Nucleus accumbens (tissue), 56 donors: ENCODE measurements at places on chromosomes 12 and 14.

GRCh38 chr14:96229315-96229714 is 24.7 kb downstream of the BDKRB2 start:
- no peak for DNase-seq

GRCh38 chr14:89767131-89767530 is 187.4 kb downstream of the EFCAB11 start:
- no peak for DNase-seq

- no peak for DNase-seq
Observed at GRCh38 chr12:16605642-16606116, 283 bp downstream of the LMO3 start.

DNA sequence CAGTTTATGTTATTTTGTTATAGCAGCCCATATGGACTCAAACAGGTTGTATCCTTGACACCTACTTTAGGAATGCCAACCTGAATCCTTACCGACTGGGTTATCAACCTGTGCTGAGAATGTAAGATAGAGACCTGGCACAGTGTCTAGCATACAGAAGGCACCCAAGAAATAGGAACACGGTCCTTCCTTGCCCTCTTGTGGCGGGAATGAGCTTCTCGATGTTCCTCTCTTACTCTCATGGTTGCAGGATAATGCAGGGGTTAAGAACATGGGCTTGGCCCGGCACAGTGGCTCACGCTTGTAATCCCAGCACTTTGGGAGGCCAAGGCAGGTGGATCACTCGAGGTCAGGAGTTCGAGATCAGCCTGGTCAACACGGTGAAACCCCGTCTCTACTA is 6.5 kb downstream of the C12orf43 start:
- no peak for DNase-seq

- DNase-seq = peak; percentile 24
Observed at GRCh38 chr12:122421187-122421820, 1.2 kb downstream of the CLIP1 start.

- DNase-seq = peak; percentile 40
Observed at GRCh38 chr12:123061441-123062205, 81.1 kb downstream of the ARL6IP4 start.

GRCh38 chr14:56979936-56980335 is 169.7 kb upstream of the OTX2 start:
- no peak for DNase-seq

DNA sequence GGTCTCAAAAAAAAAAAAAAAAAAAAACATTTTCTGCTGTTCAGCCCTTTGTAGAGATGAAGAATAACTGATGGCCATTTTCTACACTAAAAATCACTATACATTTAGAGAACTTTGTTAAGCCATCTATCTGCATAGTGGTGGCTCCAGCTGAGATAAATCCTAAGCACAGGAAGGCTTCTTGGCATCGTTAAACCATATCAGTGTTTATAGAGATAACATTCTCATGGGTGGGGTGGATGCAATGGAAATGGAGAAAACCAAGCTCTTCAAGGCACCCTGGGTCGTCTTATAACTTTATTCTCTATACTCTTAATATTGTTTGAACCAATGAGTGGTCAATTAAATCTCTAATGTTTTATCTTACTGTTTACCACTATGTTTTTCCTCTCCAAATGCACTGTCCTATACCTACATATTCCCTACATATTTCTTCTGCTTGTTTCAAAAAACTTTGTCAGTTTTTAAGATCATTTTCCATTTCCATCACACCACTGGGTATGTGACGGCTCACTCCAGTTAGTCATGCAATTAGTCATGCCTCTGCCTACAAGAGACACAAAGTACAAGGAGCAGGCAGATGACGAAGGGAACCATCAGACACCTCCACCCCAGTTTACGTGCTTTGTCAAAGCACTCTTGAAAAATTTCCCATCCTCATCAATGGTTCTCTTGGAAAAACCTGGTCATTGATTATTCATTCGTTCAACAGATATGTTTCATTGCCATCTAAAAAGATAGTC is 119.3 kb upstream of the OVCH1 start:
- peak; percentile 33 for DNase-seq

GRCh38 chr12:78968226-78968625 is 103.7 kb downstream of the SYT1 start:
- DNase-seq = no peak

DNA sequence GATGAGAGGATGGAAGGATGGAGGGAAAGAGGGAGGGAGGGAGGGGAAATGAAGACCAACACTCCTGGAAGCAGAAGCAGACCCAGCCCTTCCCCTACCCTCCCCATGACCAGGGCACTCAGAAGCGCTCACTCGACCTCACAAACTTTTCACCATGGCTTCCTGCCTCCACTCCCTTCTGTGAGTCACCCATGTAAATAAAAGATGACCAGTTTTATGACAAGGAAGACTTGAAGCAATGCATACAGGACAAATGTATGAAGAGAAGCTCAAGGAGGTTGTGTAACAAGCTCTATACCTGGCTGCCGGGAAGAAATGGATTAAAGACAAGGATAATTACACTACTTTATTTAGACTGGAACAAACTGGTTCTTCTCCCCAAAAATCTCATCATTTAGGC is 63.8 kb downstream of the CDC42BPB start:
- DNase-seq = no peak

GRCh38 chr14:105554022-105554421 is 27.6 kb downstream of the TMEM121 start:
- no peak for DNase-seq

- DNase-seq = peak; percentile 31
Observed at GRCh38 chr12:82527165-82527780, 159.4 kb upstream of the TMTC2 start.

DNA sequence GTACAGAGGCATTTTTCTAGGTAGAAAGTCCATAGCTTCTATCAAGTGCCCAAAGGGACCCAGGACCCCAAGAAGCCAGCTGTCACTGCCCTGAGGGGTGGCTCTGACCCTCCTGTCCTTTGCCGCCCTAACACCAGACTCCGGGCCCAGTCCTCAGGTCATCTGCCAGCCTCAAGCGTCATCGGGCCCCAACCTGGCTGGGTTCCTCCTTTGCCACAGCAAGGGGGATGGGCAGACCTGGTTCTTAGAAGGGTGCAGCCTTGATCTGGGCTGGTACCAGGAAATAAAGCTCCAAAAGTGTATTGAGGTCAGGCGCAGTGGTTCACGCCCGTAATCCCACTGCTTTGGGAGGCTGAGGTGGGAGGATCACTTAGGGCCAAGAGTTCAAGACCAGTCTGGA is 27.1 kb upstream of the FAM222A start:
- DNase-seq = no peak

DNA sequence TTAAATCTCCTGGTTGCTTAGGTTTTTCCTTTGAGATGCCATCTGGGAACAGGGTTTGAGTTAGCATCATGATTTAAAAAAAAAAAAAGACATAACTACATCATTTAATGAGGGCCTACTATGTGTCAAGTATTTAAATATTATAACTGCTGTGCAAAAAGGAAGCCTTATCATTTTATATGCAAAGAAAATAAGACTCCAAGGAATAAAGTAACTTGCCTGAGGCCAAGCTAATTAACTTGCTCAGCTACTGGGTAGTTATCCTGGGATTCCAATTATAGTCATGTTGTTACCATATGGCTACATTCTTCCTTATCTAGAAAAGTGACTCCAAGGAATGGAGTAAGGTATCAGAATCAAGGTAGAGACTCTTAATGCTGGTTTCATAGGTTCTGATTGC is 123.5 kb downstream of the SLC41A2 start:
- no peak for DNase-seq

- peak; percentile 42 for DNase-seq
Observed at GRCh38 chr12:52050116-52050757, 1.0 kb upstream of the NR4A1 start.

DNA sequence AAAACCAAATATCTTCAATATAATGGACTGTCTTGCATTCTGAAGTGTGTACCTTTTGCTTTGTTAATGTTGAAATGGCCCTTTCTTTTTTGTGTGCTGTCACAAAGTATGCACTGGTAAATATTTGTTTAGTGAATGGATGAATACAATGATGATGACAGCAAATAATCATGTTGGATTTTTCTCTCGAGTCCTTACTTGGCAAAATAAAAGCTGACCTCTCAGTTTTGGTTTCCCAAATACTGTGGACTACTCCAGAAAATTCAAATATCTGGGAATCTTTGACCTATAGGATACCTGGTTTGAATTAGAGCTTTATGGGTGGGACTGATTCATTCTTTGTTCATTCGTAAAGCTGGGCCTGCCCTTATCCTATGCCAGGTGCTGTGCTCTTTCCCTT is 5.5 kb downstream of the UBE3B start:
- DNase-seq = no peak

GRCh38 chr12:55972911-55973598 is 823 bp upstream of the RAB5B start:
- no peak for DNase-seq

GRCh38 chr14:53927171-53927570 is 29.5 kb downstream of the BMP4 start:
- DNase-seq = no peak

- DNase-seq = no peak
Observed at GRCh38 chr12:14621826-14622225, 54.1 kb upstream of the PLBD1 start.

DNA sequence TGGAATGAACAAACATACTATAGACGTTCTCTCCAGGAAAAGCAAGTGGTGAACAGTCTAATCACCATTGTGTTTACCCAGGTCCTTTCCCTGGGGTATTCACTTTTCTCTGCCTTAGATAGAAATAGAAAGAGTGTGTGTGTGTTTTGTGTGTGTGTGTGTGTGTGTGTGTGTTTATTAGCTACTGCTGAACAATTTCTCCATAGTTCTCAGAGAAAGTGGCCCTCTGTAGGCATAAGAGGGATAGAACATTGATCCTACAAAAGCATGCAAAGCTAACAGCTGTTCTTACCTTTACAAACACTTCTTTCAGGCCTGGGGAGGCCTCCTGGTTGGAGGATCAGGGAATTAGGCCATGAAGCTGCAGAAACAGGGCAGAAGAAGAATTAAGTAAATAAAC is 665.7 kb upstream of the TBX3 start:
- DNase-seq = no peak

- no peak for DNase-seq
Observed at GRCh38 chr14:23057757-23058653, 685 bp upstream of the CDH24 start.

GRCh38 chr12:28583701-28584261 is 393.5 kb downstream of the CCDC91 start:
- DNase-seq = no peak

- DNase-seq = no peak
Observed at GRCh38 chr12:77973579-77973978, 142.9 kb downstream of the NAV3 start.

- no peak for DNase-seq
Observed at GRCh38 chr14:102279688-102280348, 25.1 kb downstream of the MOK start.

- DNase-seq = no peak
Observed at GRCh38 chr12:30187426-30187825, 403.7 kb upstream of the TMTC1 start.

- peak; percentile 80 for DNase-seq
Observed at GRCh38 chr12:121536054-121536898, 44.5 kb downstream of the KDM2B start.

DNA sequence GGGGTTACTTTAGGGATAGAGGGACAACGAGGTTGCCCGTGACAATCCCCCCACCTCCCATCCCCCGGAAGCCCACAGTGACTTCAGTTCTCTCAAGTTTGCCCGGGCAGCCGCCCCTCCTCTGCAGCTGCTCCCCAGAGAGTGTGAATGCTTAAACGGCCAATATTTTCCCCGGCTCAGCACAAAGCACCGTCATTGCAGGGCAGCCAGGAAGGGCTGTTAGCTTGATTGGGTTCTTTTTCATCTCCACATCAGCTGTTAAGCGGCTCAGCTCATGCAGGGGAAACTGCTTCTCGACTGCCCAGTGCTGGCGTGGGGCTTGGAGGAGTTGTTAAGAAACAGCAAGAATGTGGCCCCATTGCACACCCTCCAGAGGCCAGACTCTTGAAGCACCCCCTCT is 120.5 kb upstream of the NCOR2 start:
- DNase-seq = peak; percentile 42

DNA sequence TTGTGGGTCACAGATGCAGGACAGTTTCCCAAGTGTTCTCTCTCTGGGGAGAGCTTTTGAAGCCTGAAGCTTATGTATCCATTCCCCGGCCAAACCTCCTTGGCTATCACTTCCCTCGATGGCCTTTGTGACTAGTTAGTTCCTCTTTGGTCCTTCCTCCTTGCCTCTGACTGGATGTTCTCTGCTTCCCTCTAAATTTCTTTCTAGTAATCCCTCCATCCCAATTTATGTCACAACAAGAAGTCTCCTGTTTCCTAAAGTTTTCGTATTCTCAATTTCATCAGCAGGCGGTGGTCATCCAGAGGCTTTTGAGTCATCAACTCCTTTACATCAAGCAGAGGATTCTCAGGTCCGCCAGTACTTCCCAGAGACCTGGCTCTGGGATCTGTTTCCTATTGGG is 27.5 kb downstream of the A2ML1 start:
- DNase-seq = no peak

DNA sequence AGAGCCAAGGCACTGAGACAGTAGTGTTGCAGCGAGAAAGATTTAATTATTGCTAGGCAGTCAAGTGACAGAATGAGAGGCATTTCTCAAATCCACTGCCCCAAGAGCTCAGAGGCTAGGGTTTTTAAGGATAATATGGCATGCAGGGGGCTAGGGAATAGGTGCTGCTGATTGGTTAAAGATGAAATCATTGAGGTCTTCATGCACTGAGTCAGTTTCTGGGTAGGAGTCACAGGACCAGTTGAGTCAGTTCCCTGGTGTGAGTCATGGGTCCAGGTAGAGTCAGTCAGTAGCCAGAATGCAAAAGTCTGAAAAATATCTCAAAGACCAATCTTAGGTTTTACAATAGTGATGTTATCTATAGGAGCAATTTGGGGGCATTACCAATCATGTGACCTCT is 323.8 kb downstream of the RGS6 start:
- DNase-seq = no peak

DNA sequence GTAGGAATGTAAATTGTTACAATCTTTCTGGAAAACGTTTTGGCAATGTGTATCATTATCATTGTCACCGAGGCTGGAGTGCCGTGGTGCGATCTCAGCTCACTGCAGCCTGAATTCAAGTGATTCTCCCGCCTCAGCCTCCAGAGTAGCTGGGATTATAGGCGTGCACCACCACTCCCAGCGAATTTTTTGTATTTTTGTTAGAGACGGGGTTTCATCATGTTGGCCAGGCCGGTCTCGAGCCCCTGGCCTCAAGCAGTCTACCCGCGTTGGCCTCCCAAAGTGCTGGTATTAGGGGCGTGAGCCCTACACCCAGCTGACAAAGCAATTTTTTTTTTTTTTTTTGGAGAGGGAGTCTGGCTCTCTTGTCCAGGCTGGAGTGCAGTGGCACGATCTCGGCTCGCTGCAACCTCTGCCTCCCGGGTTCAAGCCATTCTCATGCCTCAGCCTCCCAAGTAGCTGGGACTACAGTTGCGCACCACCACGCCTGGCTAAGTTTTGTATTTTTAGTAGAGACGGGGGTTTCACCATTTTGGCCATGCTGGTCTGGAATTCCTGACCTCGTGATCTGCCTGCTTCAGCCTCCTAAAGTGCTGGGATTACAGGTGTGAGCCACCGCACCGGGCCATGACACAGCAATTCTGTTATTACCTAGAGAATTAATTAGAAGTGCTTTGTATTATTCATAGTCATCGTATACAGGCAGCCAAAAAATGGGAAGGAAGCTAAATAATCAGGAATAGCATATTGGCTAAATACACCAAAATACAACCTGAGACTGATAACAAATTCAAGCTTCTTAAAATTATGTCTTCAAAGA is 1.2 kb downstream of the ACTR6 start:
- no peak for DNase-seq
